ENCODE measurements at places on chromosomes 3 and 15.

DNA sequence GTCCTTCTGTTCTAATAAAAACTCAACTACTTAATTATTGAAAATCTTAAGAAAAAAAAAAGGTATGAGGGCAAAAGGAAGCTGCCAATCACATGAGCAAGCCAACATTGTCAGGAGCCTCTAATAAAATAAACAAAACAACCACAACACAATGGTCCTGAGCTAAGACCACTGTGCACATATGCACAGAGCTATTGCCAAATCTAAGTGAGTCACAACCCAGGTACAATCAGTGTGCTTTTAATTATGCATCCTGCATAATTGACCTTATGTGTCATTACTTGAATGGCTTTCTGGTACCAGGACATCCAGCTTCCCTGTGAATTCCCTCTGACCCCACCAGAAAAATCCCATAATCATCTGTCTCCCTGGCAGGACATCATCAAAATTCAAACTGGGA, 639.8 kb downstream of the MAGI1 start:
- DNase-seq = no peak

DNA sequence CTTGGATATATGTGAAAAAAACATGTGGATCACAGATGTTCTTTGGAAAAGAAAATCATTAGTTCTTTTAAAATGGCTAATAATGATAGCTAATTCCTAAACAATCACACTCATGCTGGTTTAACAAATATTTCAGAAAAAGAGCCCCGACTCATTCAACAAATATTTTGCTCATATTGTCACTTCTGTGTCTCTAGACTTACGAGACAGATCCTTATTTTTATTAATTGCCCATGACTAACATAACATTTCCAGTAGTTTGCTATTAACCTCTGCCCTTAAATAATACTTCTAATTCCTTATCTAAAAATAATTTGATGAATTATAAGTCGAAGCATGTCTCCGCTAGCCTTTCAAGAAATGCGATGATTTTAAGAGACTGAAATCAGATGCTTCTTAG, 70.4 kb downstream of the SATB1 start:
- no peak for DNase-seq

GRCh38 chr15:81146006-81146405, 11.9 kb downstream of the CFAP161 start:
- DNase-seq = no peak

GRCh38 chr3:178084938-178085816, 451.1 kb upstream of the KCNMB2 start:
- no peak for DNase-seq

DNA sequence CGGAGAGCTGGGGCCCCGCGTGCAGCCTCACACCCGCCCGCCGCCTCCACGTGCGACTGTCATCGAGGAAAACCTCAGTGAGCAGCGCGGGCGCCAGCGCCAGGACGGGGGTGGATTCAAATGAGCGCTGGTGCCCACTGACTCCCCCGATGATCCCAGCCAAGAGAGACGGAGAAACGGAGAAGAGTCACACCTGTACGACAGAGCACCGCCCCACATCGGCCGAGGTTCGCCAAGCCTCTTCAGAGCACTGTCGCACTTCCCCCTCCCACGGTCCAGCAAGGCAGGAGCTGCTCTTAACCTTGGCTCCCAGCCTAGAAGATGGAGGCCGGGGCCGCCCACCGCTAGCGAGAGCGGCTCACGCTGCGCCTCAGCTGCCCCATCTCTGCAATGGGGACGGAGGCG, 130.9 kb upstream of the IQSEC1 start:
- DNase-seq = no peak

- no peak for DNase-seq
Measured at GRCh38 chr3:48935530-48935929, 16.9 kb downstream of the ARIH2 start.

DNA sequence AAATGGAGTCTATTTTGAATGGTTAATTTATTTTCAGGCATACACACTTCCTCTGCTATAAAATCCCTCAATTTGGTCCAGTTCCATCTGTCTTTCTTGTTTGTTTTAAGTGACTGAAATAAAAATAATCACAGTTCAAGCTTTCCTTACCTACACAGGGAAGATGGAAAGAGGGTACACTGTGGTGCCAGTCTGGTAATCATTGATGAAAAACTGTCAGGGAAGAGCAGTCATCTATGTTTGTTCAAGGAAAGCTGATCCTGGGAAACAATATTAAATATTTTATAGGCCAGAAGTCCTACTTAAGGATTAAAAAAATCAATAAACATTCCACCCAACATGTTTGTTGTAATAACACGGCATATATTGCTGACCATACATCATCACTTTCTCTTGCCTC, 115.2 kb upstream of the KCNMB2 start:
- DNase-seq = no peak

DNA sequence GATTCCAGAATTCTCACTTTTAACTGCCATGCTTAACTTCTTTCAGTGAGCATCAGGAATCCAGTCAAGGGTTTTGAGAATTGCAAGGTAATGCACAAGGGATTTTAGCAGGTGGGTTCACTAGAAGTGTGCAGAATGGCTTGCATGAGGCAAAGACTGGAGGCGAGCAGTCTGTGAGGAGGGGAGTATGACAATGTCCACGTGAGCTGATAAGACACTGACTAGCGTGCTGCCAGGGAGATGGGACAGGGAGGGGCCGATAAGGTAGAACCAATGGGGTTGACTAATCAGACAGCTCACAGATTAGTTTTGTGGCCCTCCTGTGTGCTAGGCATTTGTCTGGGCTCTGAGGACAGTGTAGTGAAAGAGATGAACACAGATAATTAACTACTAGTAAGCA, 102.0 kb upstream of the DAZL start:
- DNase-seq = no peak

DNA sequence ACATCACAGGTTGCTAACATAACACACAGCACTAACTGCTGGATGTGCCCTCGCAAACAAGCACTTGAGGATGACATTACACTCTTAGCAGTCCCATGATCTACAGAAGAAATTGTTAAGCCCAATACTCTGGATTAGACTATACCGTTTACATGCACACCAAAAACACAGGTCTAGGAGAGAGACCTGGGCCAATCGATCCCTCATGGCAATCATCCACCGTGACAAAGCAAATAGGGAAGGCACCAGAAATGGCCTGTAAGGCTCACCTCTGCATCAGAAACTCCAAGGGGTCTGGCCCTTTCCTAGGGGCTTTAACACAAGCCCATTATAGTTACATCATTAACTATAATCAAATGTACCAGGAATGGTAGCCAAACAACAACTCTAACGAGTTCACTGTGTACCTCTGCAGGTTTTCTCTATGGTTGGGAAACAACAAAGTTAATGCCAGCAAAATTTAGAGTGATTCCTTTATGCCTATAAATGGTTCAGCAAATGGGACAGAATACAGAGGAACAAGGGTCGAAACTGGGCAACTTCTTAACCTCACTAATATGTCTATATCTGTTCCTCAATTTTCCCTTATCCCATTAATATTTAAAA, 18.5 kb downstream of the TRANK1 start:
- no peak for DNase-seq

GRCh38 chr15:33601461-33601860, 290.7 kb downstream of the RYR3 start:
- no peak for DNase-seq

GRCh38 chr15:65829130-65829764, 37.2 kb upstream of the DENND4A start:
- no peak for DNase-seq

DNA sequence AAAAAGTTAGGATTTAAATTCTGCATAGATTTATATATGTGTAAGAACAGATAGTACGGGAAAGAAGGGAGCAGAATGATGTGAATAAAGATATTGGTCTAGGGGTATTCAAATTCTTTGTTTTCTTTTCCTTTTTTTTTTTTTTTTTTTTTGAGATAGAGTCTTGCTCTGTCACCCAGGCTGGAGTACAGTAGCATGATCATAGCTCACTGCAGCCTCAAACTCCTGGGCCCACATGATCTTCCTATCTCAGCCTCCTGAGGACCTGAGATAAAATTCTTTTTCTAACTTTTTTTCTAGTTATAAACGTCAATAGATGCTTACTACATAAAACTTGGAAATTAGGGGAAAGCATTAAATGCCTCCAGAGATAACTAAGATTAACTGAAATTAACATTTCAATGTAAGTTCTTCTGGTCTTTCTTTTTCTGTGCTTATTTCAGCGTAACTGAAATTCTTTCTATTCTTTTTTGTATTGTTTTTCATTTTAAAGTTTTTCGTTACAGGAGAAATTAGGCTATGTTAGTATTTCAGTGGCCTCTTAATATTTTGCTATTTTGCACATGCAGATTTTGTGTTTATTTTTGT, 29.2 kb downstream of the UBE2Q2 start:
- no peak for DNase-seq

GRCh38 chr15:67300266-67301025, 45.9 kb downstream of the IQCH start:
- DNase-seq = no peak

- no peak for DNase-seq
Measured at GRCh38 chr3:69568458-69568857, 170.8 kb upstream of the MITF start.

DNA sequence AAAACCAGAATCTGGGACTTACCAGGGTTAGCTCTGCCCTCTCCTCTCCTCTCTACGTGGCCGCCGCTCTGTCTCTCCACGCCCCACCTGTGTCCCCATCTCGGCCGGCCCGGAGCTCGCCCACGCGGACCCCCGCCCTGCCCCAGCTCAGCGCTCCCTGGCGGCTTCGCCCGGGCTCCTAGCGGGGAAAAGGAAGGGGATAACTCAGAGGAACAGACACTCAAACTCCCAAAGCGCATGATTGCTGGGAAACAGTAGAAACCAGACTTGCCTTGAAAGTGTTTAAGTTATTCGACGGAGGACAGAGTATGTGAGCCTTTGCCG, 5.4 kb downstream of the ISL2 start:
- DNase-seq = no peak

DNA sequence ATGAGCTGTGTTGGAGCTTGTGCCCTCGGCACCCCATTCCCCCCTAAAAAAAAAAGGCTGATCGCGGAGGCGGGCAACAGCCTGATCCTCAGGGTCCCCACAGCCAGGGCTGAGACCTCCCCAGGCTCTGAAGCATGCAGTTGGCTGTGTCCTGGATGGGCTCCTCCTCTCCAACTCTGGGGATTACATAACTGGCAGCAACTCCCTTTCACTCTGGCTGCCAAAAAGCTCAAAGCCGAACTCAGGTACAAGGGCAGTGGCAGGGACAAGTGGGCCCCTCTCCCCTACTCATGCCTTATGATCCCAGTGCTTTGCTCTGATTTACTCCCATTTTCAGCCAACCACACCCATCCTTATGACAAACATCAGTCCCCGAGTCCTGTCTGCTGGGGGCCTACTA, 18.3 kb downstream of the TPRA1 start:
- DNase-seq = no peak

DNA sequence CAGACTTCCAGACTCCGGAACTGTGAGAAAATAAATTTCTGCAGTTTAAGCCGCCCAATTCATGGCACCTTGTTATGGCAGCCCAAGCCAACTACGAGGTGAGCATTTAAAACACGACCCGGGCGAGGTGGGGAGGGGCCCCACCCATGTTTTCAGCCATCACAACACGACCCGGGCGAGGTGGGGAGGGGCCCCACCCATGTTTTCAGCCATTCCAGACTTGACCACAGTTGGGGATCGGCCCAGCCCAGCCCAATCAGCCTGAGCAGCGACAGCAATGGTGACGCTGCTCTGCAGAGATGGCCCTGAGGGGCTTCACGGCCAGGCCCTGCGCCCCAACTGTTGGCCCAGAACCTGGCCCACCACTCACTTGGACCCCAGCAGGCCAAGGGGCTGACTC, 93.1 kb downstream of the ATP10A start:
- no peak for DNase-seq

- no peak for DNase-seq
Measured at GRCh38 chr3:46674031-46674845, 19.2 kb downstream of the ALS2CL start.

DNA sequence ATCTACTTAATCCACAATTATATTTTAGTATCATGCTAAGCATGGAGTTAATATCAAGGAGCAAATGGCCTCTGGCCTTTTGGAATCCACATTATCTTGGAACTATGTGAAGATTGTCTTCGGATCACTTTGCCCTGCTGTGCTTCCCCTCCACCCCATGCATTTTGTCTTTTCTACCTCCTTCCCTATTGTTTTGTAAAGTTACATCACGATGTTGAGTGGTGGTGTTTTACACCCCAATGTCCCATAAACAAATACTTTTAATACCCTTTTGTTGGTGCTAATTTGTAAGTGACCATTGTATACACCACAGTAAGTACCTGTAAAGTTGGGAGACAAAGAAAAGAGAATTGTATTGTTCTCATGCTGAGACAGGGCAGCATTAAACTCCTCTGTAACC, 258.4 kb upstream of the ZNF717 start:
- DNase-seq = no peak

DNA sequence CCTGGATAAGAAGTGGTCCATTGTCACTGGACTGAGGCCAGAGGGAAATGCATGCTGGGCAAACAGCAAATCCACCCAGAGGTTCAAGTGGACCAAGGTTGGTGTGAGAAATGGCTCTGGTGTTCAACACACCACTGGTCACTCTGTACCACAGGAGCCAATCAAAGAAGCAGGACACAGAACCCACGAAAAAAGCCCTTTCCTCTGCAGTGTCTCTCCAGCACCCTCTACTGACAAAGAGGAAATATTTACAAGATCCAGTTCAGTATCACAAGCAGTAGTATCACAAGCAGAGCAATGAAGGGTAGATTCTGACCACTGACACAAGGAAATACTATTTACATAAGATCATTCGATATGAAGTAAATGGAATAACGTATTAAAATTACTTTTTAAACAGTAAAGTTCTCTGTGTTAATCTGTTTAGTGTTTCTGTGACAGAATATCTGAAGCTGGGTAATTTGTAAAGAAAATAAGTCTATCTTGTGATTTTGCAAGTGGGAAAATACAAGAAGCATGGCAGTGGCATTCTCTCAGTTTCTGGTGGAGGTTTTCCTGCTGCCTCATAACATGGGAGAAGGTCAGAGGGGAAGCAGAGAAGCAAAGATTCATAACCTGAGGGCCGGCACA, 390.7 kb downstream of the EFHB start:
- no peak for DNase-seq

DNA sequence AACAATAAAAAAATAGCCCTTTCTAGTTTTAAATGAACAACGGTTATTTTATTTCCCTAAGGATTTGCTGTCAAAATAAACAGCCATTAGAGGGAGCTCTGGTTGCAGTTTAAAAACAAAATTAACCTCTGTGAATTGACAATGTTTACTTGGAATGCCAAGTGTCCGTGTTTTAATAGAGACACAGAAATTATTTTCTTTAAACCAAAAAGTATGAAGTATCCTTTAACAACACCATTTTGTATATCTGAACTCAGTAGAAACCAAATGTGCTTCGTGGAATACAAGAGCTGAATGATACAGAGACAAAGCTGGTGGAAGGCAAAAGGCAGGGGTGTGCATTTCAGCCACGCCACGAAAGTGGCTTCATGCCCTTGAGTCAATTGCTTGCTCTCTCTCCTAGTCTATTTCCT, 74.4 kb downstream of the MOBP start:
- no peak for DNase-seq

- DNase-seq = no peak
Measured at GRCh38 chr3:48682786-48683185, 2.9 kb downstream of the NCKIPSD start.

Measured in central memory CD8-positive, alpha-beta T cell (primary cell).